ENCODE measurements at places on chromosomes 3 and 15.
A peak's percentile ranks its signal among the peaks of the same experiment; 100 is the strongest.

- no peak for DNase-seq
These were observed 294.0 kb downstream of the SOX2 start for GRCh38 chr3:182005701-182006100.

DNA sequence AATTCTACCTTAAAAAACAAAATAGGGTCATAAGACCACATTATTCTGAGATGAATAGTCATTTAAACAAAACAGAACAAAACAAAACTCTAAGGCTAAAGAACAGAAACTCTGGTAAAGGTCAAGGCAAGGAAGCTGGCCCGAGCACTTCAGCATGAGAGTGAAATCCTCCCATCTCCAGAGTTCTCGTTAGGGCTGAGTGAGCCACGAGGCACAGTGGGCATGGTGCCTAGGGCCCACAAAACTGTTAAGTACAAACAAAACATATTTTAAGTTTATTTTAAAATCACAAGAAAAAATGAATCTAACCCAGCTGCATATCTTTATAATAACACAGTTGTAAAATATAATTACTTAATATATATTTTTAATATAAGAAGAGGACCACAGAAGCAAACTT, 417.8 kb upstream of the GBE1 start:
- no peak for DNase-seq

GRCh38 chr3:146072824-146073223, 88.2 kb downstream of the PLOD2 start:
- no peak for DNase-seq

GRCh38 chr3:160841455-160841854, 85.4 kb downstream of the PPM1L start:
- no peak for DNase-seq

GRCh38 chr3:43852066-43852465, 161.3 kb downstream of the ABHD5 start:
- DNase-seq, result no peak

GRCh38 chr15:100043068-100043641, 298.6 kb downstream of the ADAMTS17 start:
- DNase-seq, result no peak

DNA sequence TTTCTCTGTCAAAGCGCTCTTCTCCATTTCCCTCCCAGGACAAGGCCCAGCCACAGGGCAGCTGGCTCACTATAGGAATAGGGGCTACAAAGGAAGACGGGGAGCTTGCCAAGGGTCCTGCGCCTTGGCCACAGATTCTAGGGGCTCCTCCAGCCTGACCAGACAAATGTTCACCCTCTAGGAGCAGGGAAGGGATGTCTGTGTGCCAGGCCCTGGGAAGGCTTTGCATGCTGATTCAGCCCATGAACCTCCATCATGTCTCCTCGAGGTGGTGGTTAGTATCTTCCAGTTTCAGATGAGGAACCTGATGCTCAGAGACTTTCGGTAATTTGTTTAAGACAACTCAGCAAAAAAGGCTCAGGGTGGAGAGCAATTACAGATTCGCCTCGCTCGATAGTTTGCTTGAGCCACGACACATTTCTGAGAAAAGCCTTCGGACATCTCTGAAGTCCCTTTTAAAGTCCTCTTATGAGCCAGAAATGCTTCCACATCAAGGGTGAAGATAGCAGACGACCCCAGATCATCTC, 110.0 kb downstream of the XXYLT1 start:
- no peak for DNase-seq

GRCh38 chr15:99732751-99733267, 428 bp downstream of the LYSMD4 start:
- DNase-seq, result no peak

GRCh38 chr3:123126031-123126430, 59.2 kb downstream of the PDIA5 start:
- no peak for DNase-seq

- DNase-seq, result no peak
These were observed 157.6 kb downstream of the NFKBIZ start for GRCh38 chr3:102006812-102007485.

DNA sequence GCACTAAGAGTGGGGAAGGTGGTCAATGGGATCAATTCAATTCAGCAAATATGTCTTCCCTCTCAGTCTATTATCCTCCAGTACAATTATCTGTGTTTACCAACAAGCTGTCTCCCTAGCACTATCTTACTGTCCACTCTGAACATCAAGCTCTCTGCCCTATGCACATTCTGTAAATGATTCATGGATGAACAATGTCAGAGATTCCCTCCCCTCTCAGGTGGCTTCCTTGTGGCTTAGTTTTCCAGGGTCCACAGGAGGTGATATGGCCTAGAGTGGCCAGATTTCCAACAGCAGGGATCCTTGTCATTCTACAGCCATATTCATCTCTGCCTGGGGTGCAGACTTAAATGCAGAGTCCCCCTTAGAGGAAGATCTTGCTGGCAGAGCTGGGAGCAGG, 225.1 kb downstream of the UACA start:
- DNase-seq, result no peak

DNA sequence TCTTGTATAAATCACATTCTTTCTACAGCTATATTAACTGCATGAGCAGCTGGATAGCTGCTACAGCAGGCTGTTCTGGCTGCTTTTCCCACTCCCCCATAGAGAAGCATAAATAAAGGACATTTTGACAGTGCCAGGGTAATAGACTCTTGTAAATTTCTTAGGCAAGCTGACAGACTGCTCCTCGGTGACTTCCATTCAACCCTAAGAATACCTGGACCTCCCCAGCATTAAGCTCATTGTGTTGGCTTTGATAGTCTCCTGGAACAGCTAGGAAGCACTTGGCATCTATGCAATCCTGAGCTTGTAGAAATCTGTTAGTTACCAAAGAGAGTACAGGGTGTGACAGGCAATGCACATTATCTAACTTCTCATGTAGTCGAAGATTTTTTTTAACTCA, 475.4 kb downstream of the AGBL1 start:
- no peak for DNase-seq

DNA sequence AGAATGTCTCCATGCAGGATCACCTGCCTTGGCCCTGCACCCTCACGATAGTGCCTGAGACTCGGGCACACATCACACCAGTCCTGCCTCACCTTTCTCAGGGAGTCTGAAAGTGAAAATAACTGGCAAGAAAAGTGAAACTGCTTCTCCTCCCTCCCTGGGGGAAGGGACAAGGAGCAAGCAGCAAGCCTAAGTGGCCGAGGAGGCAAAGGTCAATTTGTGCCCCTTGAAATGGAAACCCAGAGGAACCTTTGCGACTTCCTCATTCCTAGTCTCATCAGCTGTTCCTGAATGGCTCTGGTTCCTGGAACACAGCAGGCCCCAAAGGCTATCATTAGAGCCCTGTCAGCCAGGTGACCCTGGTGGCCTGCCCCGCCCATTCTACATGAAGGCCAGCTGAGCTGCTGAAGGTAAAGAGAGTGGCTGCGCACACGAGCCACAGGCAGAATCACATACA, 28.0 kb upstream of the SLCO2A1 start:
- DNase-seq, result no peak

DNA sequence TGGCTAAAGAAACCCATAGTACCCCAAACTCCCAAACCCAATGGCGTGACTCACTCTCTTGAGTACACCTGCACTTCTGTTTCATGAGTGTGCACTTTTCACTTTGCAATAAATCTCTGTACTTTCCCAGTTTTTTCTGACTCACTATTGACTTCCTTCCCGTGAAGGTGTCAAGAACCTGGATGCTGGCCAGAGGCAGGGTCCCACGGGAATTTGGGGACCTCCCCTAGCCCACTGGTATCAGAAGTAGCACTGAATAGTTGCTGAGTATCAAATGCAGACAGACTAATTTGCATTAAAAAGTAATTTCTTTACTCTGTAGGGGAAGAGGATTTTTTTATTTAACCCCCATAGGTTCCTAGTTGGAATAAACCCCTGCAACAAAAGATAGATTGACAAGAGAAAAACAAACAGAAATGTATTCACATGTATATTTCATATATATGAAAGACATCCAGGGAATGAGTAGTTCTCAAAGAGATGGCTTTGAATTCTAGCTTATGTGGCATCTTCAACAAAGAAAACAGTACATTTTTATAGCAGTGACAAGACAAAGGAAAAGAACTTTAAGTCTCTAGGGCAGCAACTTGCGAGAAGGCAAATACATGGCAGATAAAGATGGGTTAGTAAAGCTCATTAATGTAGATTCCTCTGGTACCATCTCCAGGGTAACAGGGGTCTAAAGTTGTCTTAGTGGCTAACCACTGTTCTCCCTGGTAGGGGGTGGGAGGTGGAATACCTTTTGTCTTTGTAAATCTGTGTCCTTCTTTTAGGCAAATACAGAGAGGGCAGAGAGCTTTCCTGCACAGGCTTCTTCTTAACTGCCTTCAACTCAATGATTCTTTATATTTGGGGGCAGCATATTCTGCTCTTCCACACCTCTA, 385.5 kb upstream of the PDZRN3 start:
- no peak for DNase-seq

- no peak for DNase-seq
These were observed at the start of gene KY for GRCh38 chr3:134650431-134651346. Gene KY (minus strand): TSS chr3:134651022. CDS start chr3:134650960, 62 bp downstream.

DNA sequence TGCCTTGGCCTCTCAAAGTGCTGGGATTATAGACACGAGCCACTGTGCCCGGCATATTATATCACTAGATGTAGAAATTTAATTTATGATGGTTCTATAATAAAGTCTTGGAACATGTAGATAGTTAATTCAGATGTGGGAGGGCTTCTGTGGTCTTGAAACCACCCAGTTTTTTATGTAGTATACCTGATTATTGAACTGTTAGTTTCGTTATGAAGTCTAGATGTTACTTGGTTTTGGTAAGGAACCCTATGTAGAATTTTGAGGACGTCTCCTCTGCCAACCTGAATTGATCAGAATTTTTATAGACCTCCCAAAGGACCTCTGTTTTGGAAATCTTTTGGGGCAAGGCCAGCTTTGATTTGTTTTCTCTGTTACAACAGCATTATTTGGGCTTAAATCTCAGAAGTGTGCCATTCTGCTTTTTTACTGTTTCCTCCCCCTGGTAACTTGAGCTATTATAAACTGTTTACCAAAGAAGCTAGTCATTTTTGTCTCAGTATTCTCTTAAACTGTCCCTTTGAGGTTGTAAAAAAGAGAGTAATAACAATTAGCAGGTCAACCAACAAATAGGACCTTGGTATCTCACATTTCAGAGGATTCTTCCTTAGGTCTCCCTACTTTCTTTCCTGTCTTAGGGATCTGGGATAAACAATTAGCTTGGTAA, 20.8 kb downstream of the AKAP13 start:
- no peak for DNase-seq

DNA sequence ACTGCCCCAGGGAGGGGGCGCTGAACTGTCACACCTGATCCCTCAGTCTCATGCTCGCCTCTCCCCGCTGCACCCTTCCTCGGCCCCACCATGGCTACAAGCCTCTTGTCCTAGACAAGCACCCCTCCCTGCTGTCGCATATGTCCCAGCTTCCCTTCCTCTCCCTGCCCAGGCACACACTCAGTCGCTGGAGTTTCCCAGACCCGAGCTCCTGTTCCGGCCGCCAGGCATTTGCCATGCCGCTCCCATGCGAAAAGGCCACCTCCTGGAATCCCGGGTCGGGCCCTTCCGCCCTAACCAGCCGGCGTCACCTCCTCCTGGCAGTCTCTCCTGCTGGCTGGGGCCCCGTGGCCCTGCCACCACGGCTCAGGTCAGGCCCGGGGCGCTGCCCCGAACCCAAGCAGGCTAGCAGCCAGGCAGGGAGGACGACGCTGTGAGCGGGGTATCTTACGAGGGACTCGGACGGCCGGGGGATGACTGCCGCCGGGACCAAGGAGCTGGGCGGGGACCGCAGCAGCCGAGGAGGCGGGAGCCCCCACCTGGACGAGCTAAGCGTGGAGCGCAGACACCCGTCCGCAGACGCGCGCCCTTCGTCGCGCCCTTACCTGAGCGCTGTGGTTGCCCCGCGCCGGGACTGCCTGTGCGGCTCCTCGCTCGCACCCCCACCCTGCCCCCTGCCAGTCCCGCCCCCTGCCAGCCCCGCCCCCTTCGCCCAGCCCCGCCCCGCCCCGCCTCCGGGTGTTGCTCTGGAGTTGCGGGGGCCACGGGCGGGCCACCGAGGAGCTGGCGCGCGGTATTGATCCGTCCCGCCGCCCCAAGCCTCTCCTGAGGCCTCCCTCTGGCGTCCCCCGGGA, at the start of gene ALS2CL:
Gene ALS2CL (minus strand): TSS at position 642 of the 854 bp plus-strand sequence. CDS start 4,239 bp downstream, outside the sequence.
- peak; percentile 41 for DNase-seq

DNA sequence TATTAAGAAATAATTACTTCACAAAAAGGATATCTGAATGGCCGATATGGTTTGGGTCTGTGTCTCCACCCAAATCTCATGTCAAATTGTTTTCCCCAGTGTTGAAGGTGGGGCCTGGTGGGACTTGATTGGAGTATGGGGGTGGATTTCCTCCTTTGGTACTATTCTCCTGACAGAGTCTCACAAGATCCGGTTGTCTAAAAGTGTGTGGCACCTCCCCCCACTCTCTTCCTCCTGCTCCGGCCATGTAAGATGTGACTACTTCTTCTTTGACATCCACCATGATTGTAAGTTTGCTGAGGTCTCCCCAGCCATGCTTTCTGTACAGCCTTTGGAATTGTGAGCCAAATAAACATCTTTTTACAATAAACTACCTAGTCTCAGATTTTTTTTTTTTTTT, 34.5 kb downstream of the ZBTB11 start:
- no peak for DNase-seq

DNA sequence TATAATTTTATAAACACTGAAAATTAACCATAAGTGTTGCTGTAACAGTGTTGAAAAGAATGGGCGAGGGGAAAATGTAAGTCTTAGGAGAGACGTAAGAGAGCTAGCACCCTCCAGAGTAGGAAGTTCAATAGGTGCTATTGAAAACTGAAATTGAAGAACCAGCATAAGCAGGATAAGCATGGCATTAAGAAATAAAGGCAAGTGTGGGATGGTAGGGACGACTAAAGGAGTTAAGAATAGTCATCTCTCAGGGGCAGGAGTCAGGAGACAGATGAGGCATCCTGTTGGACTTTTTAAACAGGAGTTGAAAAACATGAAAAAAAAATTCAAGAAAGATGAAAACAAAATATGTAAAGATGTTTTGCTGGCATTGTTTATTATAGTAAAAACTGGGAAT, 43.5 kb downstream of the ABHD2 start:
- DNase-seq, result no peak

DNA sequence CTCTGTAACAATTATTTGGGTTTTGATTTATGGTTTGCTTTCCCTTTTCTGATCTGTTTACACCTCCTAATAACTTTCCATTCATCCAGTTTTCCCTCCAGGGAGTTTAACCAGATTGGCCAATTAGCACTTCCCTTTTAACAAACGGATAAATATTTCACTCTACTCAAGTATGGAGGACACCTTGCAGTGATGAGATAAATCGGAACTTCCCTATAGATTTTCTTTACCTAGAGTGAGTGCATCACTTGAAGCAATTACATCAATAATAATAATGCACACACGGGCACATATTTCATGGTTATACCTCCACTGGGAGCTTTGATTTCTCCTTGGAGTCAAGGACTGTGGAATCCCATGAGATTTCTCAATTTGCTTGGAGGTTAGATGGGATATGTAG, 239.1 kb upstream of the CFAP20DC start:
- DNase-seq, result no peak

- DNase-seq, result no peak
These were observed 8.4 kb downstream of the MYO1E start for GRCh38 chr15:59364248-59364647.

- DNase-seq, result no peak
These were observed 76.4 kb downstream of the DHX36 start for GRCh38 chr3:154247806-154248415.
